Memory B cell (primary cell): ENCODE measurements at places on chromosomes 11 and 22.

GRCh38 chr11:93895106-93895862 is 44.9 kb upstream of the VSTM5 start:
- DNase-seq = peak; percentile 6

GRCh38 chr11:59857439-59858434 is 8.6 kb downstream of the TCN1 start:
- DNase-seq = no peak

DNA sequence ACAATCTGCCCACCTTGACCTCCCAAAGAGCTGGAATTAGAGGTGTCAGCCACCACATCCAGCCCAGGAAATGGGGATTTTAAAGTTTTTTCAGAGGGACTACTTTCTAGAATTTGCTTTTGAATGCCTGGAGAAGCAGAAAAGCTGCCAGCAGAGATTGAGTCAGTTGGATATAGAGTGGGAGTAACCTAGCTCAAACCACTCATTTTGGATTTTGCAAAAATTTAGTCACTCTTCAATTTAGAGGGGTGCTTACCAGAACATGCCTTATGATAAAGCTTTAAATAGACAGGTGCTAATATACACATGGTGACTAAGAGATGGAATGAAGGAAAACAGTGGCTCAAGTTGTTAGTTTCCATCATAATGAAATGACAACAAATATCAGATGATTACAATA is 26.5 kb upstream of the PSMA1 start:
- DNase-seq = no peak

DNA sequence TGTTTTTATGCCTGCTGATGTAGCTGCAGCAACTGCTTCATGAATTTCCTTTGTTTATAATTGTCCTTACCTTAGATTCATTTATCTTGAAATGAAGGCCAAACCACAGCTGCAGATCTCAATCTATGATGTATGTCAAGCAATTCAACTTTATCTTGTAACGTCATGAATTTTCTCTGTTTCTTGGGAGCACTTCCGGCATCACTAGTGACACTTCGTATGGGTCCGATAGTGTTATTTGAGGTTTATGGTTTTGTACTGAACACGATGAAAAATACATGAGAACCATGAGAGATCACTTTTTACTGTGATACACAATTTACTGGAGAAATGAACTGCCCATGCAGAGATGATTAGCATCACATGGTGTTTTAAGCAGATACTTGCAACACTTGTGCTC is 98.5 kb downstream of the CSTPP1 start:
- DNase-seq = no peak

- DNase-seq = no peak
These were observed 1.3 kb downstream of the PNPLA3 start for GRCh38 chr22:43924877-43925276.

GRCh38 chr11:8983552-8983951 is 19.3 kb upstream of the TMEM9B start:
- no peak for DNase-seq

DNA sequence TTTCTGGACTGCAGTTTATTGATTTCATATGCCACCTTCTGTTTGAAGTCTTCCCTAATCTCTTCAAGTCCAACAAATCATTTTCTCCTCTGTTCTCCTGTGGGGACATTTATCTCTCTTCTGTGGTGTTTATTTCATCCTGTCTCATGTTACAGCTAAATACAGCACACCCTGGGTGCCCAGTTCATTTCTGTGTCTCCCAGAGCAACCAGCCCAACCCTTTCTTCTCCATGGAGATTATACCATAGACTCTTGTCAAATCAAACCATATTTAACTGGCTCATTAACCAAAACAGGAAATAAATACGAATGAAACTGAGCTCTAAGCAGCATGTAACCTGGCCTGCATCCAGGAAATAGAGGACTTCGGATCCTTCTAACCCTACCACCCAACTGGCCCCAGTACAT is at the start of gene MS4A8:
MS4A8 (plus strand) TSS at position 329 of the 408 bp plus-strand sequence. CDS start 1,249 bp downstream, outside the sequence.
- no peak for DNase-seq

GRCh38 chr22:47011131-47011858 is 248.8 kb downstream of the TBC1D22A start:
- no peak for DNase-seq

GRCh38 chr11:102306048-102306597 is 11.2 kb upstream of the BIRC3 start:
- no peak for DNase-seq

DNA sequence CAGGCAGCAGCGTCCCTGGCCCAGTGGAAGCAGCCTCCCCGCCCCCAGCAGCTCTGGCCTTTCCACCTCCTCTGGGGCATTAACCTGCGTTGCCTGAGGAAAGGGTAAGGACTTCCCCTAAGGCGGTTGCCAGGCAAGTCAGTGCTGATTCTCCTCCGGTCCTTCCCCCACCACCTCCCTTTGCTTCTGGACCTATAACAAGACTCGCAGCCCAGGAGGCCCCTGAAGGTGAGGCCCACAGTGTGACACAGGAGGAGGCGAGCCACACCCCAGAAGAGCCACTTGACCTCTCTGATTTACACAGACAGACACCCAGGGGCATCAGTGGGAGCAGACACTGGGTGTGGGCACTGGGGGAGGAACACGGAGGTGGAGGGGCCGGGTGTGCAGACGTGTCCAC is 35.4 kb downstream of the ASCL2 start:
- no peak for DNase-seq

- no peak for DNase-seq
These were observed 7.7 kb upstream of the FLI1 start for GRCh38 chr11:128686021-128686741.

DNA sequence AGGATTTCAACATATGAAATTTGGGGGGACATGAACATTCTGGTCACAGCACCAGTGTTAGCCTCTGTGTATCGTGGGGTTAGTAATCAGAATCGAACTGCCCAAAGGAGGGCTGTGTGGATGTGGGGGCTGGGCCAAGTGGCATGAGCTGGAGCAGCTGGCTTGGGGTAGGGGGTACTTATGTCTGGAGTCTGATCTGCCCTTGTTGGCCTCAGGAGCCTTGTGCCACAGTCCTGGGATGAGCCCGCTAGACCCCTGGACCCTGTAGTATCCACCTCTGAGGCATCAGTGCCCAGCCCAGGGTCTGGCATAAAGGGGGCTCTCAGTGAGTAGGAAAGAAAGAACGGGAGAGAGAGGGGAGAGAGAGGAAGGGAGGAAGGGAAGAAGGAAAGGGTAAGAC is 67.3 kb downstream of the LRRC32 start:
- DNase-seq = peak; percentile 7

- DNase-seq = no peak
These were observed 29.4 kb downstream of the YWHAH start for GRCh38 chr22:31973739-31974138.

DNA sequence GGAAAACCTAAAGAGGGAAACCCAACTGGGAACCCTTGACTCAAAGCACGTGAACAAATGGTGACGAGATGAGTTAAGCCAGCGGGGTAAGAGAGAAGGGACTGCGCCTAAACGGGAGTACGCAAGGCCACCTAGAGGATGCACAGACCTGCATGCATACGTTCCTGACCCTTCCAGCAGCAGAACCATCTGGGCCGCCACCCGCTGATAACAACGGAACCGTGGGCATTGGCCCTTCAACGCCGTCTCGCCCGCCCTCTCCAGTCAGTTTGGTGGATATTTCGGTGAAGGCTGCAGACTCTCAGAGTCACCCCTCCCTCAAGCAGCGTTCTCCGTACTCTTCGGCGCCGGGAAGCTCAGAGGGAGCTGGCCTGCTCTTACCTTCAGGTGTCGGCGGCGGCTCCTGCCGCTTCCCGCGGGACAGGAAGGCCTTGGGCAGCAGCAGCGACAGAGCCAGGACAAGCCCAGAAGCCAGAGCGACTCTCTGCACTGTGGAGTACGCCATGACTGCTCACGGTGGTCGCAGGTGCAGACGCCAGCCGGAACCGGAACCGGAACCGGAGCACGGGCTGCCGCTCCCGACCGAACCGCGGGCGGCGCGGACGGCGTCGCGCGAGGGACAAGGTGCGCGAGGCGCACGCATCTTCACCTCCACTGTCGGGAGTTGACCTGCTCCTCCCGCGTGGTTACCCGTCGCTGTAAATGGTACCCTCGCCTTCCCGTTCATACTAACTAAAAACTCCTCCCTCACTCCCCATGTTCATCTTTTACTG is at the start of gene RIC3:
RIC3 (minus strand) TSS at position 541 of the 773 bp plus-strand sequence; CDS start at position 505, 36 bp downstream.
- peak; percentile 61 for DNase-seq
